ENCODE measurements at places on chromosomes 2 and 18.

DNA sequence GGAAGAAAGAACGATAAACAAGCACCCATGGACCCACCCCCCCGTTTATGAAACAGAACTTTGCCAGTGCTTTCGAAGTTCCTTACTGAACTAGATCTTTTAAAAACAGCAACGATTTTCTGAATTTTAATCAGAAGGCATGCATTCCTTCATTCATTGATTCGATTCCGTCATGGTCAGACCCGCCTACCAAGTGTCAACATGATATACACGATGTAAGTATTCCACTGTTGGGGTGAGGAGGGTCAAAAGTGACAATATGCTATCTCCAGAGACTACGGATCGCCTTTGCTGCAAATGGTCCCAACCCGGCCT lies 316 bp upstream of the FMNL2 start:
- no peak for DNase-seq

DNA sequence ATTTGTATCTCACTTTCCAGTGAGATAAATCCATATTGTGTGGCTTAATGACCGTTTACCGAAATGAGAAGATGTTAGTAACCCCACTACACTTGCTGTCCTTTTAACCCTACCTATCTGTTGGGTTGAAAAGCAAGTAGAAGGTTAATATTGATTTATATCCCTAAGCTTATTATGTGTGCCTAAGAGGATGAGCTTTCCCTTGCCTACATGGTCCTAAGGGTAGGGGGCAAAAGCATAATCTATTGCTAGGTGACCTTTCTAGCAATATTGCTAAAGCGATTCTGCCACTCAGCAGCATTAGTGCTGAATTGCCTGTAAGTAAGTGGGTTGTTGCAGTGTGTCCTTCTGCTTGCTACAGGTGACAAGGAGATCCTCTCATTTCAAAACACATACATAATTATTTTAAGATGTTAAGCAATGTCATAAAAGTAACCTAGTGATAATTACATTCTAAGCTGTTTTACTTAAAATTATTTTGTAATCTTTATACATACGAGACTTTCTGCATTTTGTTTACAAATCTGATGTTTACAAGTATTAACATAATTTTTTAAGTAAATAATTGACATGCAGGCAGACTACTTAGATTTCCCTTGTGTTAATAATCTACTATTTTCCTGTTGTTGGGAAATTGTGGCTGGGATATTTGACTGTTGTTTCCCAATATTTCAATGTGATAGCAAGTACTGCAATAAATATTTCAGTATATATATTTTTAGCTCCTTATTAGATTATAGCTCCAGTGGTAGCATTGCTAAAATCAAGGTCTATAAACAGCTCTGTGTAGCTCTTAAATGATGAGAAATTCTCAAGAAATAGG lies 49.1 kb upstream of the CABYR start:
- DNase-seq: no peak

GRCh38 chr2:24020244-24020643 lies 10.4 kb downstream of the MFSD2B start:
- no peak for DNase-seq

DNA sequence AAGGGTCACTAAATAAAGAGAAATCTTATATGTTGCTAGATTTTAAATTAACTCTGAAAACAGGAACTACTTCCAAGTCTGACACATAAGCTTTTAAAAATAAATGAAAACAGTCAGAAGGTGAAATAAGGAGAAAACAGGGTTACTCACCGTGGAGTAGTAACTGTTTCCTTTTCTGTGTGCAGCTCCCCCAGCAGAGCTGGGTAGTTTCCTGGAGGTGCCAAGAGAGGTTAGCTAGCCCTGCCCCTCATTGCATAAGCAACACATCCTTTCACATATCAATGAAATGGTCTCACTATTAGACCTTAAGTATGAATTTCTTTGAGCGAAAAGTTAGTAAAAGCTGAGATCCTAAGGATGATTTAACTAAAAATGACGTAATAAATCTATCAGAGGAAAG lies 54.0 kb upstream of the GPR75 start:
- DNase-seq: no peak

- no peak for DNase-seq
These were observed 284.4 kb downstream of the SOX11 start for GRCh38 chr2:5976531-5977065.

DNA sequence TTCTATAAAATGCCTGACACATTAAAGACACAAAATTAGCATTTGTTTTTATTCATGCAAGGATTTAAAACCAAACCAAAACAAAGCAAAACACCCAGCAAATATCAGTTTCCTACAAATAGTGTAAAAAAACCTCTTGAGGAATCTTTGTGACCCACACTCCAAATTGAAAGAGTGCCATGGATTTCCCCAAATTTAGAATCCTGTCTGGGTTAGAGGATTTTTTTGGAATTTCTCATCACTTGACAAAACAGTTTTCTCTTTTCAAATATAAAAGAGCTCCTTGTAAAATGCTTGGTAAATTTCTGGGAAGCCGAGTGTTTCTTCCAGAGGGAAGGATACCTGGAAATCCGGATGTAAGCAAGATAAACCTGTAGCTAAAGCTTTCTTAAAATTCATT lies 1.7 kb upstream of the FN1 start:
- no peak for DNase-seq

GRCh38 chr2:27105981-27106380 lies 12.9 kb downstream of the CGREF1 start:
- DNase-seq: no peak

DNA sequence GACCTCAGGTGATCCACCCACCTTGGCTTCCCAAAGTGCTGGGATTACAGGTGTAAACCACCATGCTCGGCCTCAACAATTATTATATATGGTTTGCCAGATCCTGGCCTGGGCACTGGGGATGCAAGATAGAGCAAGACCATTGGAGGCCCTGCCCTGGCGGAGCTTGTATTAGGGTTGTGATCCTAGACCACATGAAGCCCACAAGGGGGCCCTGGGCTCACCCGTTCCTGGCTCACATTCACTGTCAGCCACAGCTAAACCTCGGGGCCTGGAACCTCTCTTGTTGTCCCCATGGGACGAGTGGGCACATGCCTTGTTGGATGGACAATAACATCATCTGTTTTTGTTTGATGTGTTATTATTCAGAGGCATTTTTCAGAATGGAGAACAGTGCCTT lies 14.9 kb downstream of the HPCAL1 start:
- no peak for DNase-seq

DNA sequence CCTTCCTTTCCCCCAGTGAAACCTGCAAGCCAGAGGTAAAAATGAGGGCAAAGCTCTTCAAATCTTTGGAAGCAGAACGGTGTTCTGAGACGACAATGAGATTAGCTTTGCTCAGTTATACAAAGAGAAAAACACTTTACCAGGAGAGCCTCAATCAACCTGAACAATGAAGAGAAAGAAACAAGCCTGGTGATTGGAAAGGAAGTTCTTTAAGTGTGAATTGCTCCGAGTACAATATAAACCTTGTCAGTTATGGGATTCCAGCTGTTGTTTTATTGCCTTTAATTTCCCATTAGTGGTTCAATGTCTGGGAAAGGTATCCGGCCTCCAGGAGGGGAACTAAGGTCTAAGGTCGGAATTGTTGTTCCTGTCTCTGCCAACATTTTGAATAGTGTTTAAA lies 901.6 kb downstream of the EPHA4 start:
- no peak for DNase-seq

DNA sequence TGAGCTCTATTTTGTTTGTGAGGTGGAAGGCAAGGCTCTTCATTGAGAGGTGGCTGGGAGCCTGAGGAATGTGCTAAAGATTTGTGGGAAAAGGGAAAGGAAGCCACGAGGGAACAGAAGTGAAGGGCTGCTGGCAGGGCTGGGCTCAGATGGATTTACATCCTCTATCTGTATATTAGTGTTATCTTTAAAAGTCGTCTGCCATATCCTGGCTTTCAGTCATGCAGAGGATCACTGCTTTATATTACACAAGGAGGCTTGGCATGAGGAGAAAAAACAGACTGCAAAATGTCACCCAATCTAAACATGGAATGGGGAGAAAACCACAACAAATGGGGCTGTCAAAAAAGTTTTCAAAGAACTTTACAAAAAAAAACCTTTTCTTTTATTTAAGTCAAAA lies 434.4 kb downstream of the HRH4 start:
- no peak for DNase-seq

DNA sequence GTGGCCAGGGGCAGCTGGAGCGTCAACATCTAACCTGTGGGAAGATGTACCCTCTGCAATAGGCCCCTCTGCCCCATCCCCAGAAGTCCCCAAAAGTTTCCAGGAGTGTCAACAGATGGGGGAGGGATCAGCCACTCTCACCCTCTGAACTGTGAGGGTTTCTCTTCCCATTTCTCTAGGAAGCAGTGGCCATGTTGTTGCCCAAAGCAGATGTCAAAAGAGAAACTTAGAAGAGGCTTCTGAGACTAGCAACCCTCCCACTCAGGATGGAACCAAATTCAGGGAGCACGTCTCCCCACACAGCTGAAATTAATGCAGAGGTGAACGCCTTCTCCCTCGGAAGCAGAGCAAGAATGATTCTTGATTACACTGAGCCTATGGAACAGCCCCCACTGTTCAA lies 70.3 kb downstream of the ARL4C start:
- DNase-seq: no peak

- peak; percentile 3 for DNase-seq
These were observed 210.0 kb downstream of the RBM43 start for GRCh38 chr2:151051574-151052220.

- no peak for DNase-seq
These were observed 1432.2 kb upstream of the ACVR2A start for GRCh38 chr2:146412625-146413024.

Data from activated CD4-positive, alpha-beta T cell treated with anti-CD3 and anti-CD28 coated beads, Interleukin-2, amount 50 U/mL, for 4 hours (primary cell).